ENCODE measurements at places on chromosomes 4 and X.

- DNase-seq = no peak
Measured at GRCh38 chr4:59570860-59571476, 1629.2 kb upstream of the ADGRL3 start.

- DNase-seq = no peak
Measured at GRCh38 chr4:185383451-185383850, 12.3 kb downstream of the LRP2BP start.

- DNase-seq = no peak
Measured at GRCh38 chr4:150145090-150145945, 67.1 kb downstream of the DCLK2 start.

- DNase-seq = no peak
Measured at GRCh38 chr4:52956691-52957090, 94.6 kb downstream of the RASL11B start.

GRCh38 chr4:35925806-35926205 is 318.5 kb downstream of the ARAP2 start:
- no peak for DNase-seq

- DNase-seq = no peak
Measured at GRCh38 chrX:1076871-1077651, 135.4 kb downstream of the CRLF2 start.

- no peak for DNase-seq
Measured at GRCh38 chrX:36510736-36511135, 497.4 kb upstream of the FAM47C start.

DNA sequence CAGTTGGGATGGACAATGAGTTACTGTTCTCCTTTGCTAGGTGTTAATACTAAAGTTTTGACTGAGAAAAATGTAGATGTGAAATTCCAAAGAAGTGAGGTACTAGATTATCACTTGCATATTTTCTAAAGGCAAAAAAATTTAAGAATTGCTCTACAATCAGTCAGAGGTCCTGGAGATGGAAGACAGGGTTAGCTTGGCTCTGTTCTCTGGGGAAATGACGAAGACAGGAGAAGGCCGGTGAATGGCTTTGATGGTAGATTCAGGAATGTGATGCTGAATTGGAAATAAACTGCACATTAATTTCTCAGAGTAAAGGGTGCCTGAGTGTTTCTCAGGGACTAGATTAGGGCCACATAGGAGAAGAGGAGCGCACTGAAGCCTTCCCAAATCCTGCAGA is 214.0 kb upstream of the LEF1 start:
- DNase-seq = no peak

DNA sequence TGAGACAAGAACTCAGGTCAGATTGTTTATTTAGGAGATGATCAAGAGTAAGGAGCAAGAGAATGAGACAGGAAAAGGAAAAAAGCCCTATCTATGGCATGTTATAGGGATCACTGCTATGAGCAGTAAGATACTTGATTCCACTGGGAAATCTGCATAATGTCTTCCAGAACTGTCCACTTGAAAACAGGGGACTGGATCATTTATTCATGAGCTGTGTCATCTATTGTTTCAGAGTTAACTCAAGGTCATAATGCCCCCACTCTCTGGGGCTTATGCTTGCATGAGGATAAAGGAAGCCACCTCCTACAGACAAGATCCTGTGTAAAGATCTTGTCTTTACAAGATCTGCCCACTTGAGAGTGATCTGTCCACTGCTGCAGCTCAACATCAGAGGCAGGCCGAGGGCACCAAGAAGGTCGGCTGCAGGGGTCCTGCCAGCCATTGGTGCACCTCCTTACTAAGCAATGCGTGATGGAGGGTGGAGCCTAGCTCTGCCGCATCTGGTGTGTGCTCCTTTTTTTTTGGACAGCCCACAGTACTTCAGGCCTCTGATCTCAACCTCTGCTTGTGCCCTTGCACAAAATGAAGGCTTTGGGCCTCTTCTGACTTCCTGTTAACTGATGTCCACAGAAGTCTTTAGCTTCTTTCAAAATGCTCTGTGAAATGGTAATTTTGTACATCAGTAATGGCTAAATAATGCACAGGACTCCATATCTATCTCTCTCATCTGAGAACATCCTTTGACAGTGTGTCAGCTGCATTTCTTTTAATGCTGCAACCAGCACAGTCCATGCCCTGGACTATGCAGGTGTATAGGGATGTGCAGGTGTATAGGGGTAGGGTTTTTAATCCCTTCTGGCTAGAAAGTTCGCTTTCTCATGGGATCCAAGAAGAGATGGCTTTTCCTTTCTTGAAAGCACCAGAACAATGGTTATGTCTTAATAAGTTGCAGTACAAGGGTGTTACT is 95.9 kb upstream of the TRPC3 start:
- no peak for DNase-seq

- DNase-seq = peak; percentile 47
Measured at GRCh38 chrX:16882702-16883486, 12.7 kb upstream of the RBBP7 start.

DNA sequence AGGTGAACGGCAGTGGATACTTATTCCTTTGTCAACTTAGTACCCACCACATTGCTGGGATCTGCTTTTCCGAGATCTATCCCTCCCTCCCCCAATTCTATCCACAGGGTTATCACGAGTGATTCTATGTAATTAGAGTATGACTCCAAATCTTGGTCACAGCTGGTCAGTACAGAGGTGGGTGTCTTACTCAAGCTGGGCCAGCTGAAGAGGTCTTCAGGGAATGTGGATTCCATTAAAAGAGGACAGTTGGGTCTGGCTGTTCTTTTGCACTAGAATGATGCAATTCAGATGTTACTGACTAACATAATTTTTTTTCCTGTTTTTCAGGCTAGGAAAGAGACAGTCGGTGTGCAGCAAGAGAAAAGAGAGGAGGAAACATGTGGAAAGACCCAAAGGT is 92.3 kb downstream of the HS3ST1 start:
- DNase-seq = no peak

- no peak for DNase-seq
Measured at GRCh38 chr4:30380404-30380998, 339.7 kb upstream of the PCDH7 start.

DNA sequence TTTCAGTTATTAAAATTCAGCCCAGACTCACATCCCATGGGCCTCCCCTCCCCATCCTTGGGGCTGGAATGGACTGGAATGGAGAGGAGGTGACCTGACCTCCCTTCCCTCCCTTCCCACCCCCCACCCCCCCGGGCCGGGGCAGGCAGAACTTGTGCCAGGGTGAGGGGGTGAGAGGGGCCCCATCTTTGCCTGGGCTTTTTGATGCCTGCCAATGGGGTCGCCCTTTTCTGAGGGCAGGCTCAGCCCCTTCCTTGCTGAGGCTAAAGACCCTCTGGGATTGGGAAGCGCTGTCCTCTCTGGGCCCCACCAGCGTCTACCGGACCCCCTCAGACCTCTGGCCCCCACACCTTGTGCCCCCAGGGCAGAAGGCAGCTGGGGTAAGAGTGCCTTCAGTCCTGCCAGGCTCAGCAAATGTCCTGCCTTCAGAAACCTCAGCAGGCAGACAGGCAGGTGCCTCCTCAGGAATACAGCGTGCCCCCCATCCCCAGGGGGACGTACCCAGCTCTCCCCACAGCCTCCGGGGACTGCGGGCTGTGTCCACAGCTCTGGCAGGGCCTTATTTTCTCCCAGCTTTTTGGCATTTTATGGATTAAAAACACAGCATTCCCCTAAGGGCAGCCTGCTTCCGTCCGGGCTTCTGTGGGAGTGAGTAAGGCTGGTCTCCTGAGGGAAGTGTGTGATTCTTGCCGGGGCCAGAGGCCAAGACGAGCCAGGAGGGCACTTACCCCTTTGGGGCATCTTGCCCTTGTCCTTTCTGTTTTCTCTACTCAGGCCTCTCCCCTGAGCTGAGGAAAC is 12.6 kb upstream of the CCNQ start:
- DNase-seq = no peak

DNA sequence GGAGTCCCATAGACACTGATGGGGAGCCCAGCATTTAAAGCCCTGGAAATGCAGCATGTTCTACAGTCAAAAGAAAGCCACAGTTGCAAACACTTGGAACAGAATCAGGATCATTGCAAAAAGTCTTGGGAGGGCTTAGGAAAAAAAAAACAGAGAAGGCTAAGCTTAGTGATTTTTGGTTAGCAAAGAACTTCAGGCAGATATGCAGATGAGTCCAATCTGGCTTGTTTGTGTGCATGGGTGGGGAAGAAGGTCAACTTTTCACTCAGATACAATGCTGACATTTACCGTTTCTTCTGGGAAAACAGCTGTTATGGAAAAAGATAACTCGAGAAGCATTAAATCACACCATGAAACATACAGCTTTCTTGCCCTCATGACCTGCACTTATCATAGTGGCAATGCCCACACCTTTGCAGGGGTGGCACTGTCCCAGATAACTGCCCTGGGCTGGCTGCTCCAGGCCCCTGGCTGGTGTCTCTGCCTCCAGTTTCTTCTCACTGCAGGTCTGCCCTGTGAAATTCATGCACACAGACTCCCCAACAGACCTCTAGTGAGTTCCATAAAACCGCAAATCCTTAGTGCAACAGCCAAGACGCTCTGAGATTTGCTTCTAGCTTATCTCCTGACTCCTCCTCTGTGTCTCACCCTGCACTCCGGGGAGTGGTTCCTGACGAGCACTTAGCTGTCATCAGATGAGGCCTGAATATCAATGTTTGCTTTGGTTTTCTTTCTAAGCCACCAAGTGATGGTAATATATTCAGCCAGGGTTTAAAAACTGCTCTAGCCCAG is 99.2 kb downstream of the DRD5 start:
- no peak for DNase-seq

GRCh38 chrX:2676794-2677675 is 14.1 kb upstream of the CD99 start:
- DNase-seq = no peak

DNA sequence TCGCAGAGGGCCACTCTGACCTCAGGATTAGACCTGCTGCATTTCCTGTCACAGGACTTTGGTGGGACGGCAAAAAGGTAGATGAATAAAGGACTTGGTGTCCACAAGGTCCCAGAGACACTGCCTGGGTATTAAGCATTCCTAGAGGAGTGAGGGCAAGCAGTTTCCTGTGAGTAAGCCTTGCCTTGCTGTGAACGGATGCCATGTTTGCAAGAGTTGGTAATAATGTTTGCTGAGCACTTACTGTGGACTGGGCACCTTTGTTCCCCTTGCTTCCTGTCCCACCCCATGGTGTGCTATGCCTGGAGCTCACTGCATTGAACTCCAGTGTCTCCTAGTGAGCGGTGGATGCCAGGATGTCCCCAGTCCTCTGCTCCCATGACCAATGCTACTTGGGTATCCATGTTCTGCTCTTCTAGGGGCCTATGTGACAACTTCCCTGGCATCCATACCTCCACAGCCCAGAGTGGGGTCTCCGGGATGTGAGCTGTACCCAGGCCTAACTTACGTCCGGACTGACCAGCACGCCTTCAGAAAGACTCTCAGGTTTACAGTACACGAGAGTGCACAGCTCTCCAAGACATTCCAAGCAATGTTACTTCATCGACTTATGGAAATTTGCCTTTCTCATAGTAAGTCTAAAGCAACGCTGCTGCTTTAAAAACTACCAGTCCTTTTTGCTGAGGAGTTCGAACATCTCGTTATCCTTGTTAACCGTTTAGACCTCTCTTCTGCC is 95.5 kb upstream of the MSX1 start:
- DNase-seq = no peak

- no peak for DNase-seq
Measured at GRCh38 chr4:76562836-76563453, 127.9 kb downstream of the SHROOM3 start.

DNA sequence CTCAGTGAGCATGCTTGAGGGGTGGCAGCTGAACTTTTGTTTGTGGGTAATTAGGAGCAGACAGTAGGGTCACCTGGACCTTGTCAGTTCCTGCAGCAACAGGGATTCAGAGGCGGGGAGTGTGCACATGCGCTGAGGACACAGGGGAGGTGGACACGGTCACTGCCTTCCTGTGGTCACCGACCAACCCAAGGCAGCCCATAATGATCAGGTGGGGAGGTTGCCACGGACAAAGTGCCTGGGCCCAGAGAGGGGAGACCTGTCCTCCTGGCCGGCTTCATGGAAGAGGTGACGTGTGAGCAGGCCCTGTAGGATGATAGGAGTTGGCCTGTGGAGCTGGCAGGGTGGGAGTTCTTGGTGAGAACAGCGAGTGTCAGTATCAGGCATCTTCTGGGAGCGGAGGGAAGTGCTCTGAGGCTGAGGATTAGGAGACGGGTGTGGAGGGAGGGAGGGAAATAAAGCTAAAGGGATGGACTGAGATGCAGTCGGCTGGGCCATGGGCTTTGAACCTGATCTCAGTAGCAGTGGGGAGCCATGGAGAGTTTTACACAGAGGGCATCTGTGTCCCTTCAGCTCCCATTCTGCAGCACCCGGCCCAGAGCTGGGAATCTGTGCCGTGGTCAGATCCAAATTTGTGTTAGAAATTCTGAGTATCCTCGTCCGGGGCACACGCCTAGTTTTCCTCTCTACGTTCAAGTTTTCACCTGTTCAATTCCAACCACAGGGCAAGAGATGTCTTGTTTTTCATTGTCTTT is 100.0 kb downstream of the PSAPL1 start:
- DNase-seq = no peak

- no peak for DNase-seq
Measured at GRCh38 chr4:76012388-76012801, 5.1 kb upstream of the CXCL9 start.

GRCh38 chrX:17563515-17563914 is 173.8 kb upstream of the SCML1 start:
- DNase-seq = no peak

DNA sequence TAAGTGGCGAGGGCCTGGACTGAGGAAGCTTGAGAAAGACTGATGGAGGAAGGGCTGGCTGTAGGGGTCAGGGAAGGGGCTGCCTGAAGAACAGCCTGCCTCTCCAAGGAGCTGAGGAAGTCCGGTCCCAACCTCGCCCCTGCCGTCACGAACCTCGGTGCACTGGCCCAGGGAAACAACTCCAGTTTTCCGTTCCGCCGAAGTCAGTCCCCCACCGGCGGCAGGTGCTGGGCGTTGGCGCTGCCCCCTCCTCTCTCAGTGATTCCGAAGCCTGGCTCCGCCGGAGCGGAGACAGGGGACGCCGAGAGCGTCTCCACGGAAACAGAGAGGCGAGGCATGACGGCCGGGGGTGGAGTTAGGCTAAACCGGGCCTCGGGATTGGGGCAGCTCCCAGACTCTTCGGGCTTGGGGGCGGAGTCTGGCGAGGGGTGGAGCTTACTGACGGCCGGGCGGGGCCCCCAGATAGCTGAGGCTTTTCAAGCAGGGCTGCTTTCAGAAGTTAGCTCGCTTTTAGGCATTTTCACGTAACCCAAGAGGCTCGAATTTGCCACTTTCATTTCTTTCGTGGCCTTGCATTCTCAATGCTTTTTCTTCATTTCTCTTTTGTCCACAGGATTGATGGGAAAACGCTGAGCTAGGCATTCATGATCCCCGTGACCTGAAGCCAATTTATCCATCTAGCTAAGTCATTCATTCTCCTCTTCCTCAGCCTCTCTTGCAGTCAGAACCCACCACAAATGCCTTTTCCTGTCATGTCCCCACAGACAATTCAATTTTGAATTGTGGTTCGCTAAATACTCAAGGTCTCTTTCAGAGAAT is at the start of gene TTC29:
TSS of gene TTC29 (minus strand) at position 309 of the 819 bp plus-strand sequence. CDS start 5,969 bp downstream, outside the sequence.
- peak; percentile 78 for DNase-seq

Data from stimulated activated CD4-positive, alpha-beta T cell treated with anti-CD3 and anti-CD28 coated beads, Interleukin-2, amount 100 ng/mL, for 4 hours (primary cell).